Myocyte (in vitro differentiated cells): ENCODE measurements at places on chromosomes 4 and X. TPM values are rescaled to one million over a fixed set of nuclear protein-coding genes. Genes with fewer than 3 reads are reported as not detected.

DNA sequence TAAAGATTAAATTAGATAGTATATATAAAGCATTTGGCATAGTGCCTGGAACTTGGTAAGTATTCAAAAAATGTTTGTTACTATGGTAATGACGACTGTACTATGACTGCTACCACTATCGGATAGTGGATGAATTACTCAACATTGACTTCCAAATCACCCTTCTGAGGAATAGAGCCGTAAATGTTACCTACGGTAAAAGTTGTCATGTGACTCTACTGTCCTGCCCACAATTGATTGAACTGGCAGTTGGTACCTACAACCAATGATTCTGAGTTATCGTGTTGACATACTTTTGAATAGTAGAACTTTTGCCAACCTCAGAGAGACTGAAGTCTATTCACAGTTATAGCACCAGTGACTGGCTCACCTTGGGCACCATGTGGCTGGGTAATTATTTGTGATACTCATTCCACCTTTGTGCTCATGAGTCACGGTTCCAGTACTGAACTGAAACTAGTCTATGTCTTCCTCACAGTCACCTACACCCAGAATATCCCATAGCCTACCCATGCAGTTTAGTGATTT is 185.5 kb upstream of the PITX2 start:
- no peak for DNase-seq

Gene TRIML2
- total RNA-seq: not detected in 2 replicates

Gene PDGFC
- total RNA-seq: 38.0 and 49.5 TPM in 2 replicates

Gene CLDN22
- total RNA-seq: not detected in 2 replicates

Gene HDX
- total RNA-seq: 4.3 and 5.8 TPM in 2 replicates

GRCh38 chr4:121344098-121344497 is 36.7 kb downstream of the QRFPR start:
- DNase-seq: no peak

DNA sequence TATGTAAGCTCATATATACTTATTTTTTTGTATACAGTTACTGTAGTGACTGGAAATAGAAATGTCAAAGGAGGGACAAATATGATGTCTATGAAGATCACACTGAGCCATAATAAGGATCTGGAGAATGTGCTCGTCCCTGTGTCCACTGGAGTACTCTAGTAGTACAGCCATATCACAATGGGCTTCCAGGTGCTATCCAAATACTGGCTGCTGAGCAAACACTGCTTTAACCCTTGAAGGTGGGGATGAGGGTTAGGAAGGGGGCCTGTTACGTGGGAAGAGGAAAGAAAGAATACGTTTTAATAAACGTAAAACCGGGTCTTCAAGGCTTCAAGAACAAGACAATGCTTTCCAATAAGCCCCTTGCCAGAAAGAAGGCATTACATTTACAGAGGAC is 29.8 kb upstream of the TMEM150C start:
- no peak for DNase-seq

DNA sequence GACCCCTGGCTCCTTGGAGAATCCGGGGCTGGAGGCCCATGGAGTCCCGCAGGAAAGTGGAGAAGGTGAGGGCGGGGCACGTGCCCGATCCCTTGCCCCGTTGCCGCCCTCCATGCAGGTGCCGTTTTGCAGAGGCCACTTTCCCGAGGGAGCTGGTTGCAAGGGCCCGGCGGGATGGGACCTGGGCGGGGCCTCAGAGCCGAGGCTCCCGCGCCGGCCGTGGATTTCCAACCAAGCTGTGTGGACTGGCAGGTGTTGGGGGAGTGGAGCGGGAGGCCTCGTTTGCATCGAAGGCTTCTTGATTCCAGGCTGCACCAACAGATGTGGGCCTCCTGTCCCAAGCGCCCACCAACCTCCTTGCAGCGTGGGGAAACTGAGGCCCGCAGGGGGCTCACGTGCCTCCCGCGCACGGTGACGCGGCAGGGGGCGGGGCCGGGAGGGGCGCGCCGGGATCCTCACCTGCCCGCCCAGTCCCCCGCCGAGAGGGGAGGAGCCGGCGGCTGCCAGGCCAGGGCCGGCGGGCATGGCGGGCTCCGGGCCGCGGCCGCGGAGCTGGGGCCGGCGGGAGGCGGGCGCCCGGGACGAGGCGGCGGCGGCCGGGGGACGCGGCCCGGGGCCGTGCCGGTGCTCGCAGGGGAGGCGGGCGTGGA is 24.9 kb downstream of the SH3BP2 start:
- no peak for DNase-seq
